Posterior cingulate gyrus (tissue), 11 donors: ENCODE measurements at places on chromosomes 2 and 18.
A peak's percentile ranks its signal among the peaks of the same experiment; 100 is the strongest.

DNA sequence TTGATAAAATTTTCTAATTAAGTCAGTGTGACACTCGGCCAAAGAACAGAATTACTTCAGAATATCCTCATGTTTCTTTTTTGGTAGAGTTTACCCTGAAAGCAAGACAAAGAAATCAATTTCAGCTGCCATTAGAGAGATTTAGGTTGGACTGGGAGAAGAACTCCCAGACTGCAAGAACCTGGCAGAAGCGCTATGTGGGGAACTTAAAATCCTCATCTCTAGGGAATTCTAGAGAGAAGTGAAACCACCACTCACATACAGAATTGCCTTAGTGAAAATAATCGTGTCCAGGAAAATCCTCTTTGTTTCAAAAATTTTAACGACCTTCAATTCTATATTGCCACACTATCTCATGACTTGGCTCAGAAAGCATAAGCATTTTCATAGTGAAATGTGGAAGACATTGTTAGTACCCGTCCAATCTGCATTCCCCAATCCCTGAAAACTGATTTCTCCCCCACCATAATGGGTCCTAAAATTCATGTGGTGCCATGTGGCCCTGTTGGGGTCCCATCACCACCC lies 297.3 kb upstream of the MEIS1 start:
- DNase-seq = no peak

DNA sequence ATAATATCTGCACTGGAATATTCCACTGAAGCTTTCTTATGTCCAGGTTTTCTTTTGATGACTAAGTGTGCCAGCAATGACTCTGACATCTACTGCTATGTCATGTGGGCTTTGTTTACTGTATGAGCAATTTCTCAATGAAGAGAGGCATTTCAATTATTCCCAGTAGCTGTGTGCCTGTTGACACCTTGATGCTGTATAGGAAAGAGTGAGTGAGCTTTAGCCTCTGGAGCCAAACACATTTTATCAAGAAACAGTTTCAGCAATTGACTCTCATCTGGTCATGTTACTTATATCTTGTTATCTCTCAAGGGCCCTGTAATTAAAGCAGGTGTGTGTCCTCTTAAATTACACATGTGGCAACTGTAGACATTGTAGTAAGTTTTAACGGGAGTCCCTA lies 493.2 kb upstream of the FANCL start:
- no peak for DNase-seq

DNA sequence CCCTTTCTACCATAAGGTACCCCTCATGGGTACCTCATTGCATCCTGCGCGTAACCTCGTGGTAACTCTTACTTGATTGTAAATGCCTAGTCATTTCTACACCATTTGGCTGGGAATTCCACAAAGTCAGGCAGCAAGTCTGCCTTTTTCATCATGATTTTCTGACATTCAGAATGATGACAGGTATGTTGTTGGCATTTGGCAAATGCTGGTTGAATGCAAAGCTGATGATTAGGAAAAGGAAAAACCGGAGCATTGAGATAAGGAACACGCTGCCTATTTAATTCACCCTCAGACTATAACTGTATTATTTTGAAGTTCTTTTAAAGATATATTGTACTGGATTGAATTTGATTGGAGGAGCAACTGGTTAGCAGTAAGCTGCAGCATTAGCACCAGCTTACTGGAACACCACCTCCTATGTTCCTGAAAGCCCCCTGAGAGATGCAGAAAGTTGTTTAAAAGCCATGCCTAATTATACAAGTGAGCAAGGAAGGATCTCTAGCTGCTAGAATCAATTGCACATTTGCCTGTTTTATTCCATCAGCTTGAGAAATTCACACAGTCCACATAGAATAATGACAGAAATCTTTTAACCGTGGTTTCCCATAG lies 520.1 kb downstream of the LRP1B start:
- no peak for DNase-seq

DNA sequence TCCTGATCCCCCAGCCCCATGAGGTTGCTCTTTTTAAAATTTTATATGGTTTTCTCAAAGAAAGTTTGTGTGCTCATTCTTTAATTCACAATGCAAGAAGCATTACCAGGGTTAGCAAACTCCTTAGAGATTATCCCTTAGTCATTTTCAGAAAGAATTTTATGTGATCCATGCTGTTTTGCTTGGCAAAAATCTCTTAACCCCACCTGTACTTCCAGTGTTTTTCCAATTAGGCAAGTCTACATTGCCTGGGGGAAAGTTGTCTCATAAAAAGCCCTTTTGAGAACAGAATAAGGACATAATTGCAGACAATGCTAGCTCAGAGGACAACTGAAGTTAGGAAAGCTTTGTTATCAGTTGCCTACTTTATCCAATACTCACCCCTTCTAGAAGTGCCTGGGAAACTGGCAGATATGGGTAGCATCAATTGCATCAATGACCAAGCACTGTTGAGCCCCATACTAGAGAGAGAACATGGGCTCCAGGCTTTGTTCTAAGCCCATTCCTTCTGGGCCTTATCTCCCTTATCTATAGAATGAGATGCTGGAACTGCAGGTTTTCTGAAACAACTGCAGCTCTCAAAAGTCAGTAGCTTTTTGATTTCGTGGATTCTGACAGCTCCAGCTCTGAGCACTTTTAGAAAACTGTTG lies 265.9 kb upstream of the SPHKAP start:
- no peak for DNase-seq

GRCh38 chr2:215055891-215056290 lies 82.5 kb downstream of the ABCA12 start:
- no peak for DNase-seq

DNA sequence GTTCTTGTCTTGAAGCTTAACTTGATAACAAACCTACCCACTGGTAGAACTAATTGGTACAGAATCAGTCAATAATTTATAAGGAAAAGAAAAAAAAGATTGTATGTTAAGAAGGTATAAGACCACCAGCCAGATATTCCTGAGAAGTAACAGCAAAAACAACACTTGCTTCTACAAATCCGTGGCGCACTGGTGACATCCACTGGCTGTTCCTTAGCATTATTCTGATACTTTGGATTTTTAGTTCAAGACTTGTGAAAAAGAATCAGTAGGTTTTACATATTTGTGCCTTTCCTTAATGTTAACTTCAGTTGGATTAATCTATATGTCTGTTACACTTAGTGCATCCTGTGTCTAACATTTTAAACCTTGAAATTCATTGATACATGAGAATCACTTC lies 141.8 kb downstream of the GRB14 start:
- peak; percentile 73 for DNase-seq

DNA sequence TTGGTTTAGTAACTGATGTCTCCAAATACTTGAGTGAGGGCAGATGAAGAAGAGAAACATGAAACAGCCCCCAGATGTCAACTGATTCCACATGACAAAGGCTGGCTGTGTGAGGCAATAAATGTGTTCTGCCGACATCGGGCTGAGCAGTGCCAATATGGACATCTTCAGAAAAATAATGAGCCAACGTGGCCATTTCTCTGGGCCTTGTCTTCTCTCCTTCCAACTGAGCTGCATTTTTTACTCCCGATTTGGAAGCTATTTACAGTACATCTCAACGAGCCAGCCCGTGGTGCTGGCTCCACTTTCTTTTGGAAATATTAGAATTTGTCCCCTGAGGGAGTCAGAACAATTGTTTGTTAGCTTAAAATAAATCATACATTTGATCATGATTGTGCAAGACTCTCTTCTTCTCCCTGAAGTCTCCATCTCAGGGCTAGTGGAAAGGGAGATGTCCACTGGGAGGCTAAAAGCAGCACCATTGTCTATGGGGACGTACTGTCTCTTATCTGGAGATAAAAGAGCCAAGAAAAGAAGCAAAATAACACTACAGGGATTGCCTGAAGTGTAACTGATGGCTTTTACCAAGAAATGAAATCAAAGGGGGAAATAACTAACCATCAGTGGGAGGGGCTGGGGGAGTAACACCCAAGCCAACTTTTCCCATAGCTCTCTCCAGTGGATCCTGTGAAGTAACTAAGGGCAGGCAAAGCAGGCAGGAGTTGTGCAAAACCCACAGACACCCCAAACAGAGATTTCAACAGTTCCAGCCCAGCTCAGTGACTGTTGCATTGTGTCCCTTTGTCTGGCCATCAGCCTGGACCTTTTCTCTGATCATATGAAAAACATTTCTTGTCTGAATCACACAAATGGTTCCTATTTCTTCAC lies 114.8 kb downstream of the RDH14 start:
- no peak for DNase-seq

DNA sequence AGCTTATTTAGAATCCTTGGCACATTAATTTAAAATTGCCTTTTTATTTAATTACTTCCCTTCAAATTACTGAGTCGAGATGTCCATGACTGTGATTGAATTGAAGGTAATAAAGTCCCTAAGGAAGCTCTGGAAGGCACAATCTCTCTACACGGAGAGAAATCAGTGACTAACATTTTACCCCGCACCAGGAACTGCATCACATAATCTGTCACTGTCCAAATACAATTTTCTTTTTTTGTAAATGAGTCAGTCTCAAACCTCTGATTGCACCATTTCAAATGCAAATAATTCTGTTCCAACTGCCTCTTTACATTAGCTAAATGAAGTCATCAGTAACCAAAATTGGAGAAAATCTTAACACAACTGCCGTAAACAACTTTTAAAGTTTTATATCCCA lies 311.9 kb downstream of the CCDC178 start:
- DNase-seq = no peak

DNA sequence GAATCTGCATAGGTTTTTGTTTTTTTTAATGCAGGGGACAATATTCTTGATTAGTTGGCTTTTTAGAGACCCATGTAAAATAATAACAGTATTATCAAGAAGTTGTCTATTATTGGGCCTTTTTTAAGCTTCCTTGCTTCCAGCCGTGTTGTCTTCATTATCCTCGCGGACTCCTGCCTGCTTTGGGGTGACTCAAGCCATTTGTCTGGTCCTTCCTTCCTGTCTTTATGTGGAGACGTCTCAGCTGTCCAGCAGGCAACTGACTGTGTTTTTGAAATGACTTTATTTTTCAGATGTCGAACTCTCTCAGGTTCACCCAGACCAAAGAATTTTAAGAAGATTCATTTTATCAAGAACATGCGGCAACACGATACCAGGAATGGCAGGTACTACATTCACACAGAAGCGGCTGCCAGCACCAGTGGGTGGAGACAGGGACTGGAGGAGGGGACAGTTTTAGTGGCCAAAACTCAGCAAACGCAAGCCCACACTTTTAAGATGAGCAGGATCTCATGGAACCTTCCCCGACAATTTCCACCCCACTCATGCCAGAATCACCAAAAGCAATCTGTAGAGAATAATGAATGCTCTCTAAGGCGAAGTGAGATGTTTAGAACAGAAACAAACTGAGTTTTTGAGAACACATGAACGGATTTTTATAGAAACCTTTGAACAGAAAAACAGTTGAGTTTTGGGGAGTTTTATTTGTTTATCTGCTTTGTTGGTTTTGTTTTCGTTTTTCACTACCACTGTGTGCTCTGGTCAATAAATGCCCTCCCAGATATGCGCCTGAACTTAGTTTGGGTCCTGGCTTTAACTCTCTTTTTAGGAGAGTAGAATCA lies 59.1 kb downstream of the CABLES1 start:
- no peak for DNase-seq

GRCh38 chr2:16225545-16225944 lies 285.2 kb downstream of the MYCN start:
- no peak for DNase-seq

GRCh38 chr2:38215522-38215921 lies 139.6 kb upstream of the CYP1B1 start:
- no peak for DNase-seq

- no peak for DNase-seq
These were observed 79.5 kb downstream of the DGKD start for GRCh38 chr2:233433794-233434193.

GRCh38 chr18:66558773-66559172 lies 45.1 kb downstream of the CDH19 start:
- DNase-seq = no peak

DNA sequence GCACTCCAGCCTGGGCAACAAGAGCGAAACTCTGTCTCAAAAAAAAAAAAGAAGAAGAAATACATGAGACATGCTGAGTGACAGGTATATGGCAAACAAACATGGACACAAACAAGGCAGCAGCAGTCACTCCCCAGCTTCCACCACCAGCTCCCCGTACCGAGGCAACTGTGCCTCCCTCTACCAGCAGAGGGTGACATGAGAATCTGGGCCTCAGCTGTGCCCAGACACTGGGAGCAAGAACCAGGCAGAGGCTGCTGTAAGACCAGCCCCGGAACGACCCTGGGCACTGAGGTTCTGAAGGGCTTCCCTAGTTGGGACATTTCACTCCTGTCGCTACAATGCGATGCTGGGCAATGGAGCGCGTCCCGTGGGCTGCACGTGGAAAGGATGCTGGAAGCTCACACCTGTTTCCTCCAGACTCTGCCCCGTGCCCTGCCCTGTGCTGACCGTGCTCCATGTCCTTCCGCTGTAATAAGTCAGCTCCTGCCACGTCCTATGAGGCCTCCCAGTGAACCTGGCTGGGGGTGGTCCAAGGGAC lies 37.1 kb downstream of the BOK start:
- no peak for DNase-seq

GRCh38 chr18:56235481-56236013 lies 402.8 kb downstream of the TXNL1 start:
- DNase-seq = no peak

GRCh38 chr2:126765395-126765794 lies 109.4 kb downstream of the GYPC start:
- no peak for DNase-seq

DNA sequence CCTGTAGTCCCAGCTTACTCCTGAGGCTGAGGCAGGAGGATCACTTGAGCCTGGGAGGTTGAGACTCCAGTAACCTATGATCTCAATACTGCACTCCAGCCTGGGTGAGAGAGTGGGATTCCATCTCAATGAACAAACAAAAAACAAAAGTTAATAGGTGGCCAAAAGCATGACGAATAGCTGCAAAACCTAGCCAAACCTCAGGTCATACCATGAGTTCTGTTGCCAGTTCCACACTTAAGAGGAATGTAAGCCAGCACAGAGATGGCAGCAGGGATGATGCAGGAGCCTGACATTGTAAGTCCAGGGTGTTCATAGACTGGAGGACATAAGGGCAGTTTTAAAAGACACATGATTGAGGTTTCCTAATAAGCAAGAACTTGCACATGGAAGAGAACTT lies 55.3 kb upstream of the RMDN2 start:
- DNase-seq = no peak

DNA sequence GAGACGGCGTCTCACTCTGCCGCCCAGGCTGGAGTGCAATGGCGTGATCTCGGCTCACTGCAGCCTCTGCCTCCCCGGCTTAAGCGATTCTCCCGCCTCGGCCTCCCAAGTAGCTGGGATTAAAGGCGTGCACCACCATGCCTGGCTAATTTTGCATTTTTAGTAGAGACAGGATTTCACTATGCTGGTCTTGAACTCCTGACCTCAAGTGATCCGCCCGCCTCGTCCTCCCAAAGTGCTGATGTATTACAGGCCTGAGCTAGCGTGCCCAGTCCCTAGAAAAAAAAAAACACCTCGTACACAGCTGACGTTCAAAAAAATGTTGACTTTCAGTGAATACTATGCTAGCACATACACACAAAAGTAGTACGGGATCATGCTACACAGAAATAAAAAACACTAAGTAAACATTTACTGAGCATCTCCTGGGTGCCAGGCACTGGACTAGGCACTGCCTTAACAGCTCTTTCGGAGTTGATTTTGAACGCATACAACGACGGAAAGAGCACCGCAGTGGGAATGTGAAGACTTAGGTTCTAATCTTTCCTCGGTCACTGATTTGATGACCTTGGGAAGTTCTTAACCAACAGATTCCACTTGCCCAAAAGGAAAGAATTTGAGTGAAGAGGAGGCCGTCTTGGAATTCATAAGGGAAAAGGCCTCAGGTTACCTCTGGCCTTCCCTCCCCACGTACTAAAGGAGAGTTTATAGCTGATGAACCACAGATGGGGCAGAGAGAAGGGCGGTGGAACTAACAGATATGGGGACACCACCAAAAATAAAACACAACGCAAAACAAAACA lies 1.1 kb downstream of the DNAJC27 start:
- no peak for DNase-seq

- DNase-seq = no peak
These were observed 97.4 kb upstream of the ITGA6 start for GRCh38 chr2:172329774-172330671.
